ENCODE measurements at places on chromosomes 5 and 9.

- no peaks in the 10 kb centered on the region for H3K27me3 ChIP-seq
- no peak overlapping the region for H3K27ac ChIP-seq
- H3K4me3 ChIP-seq: no peak overlapping the region
- H3K4me1 ChIP-seq: no peaks in the 10 kb centered on the region
Measured at GRCh38 chr5:22842574-22842973, 10.6 kb downstream of the CDH12 start.

DNA sequence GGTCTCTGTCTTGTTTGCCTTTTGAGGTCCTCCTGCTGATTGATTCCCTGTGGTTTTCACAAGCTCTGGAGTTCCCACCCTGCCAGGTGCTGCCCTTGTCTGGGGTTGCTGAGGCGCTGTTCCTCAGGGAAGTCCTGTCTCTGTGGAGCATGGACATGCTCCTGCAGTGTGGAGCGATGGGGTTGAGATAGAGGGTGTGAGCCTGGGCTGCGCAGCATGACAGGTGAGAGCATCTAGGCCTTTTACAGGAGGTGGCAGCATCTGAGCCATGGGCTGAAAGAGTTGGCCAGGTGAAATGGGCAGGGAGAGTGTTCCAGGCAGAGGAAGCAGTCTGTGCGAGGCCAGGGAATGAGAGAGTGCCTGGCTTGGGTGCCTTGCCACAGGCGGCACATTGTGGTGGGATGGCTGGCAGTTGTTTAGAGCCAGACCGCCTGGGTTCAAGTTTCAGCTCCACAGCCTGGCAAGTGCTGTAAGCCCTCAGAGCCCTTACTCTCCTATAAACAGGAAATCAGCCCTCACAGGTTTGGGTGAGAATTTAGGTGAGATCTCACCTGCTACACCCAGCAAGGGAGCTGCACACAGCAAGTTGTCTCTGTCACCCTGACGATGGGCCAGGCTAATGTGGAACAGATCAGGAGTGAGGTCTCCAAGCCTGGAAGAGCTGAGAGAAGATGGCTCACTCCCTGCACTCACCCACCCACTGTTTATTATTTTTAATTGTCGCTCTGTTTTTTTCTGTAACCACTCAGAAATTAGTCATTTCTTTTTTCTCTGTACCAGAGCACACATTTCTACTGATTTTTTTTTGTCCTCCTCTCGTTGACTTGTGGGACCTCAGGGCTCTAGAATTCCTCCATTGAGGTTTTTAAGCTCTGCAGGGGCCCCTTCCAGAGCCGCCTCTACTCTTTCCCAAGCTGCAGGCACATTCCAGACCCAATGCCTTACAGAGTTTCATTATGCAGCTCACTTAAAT lies 19.6 kb downstream of the TCOF1 start:
- no peak overlapping the region for H3K27ac ChIP-seq
- no peaks in the 10 kb centered on the region for H3K27me3 ChIP-seq
- H3K4me3 ChIP-seq: no peak overlapping the region
- peaks cover 57% of the 10 kb centered on the region for H3K36me3 ChIP-seq
- DNase-seq: no peak

GRCh38 chr9:26579056-26579455 lies 313.5 kb downstream of the CAAP1 start:
- no peak overlapping the region for H3K27ac ChIP-seq
- no peaks in the 10 kb centered on the region for H3K27me3 ChIP-seq
- no peaks in the 10 kb centered on the region for H3K36me3 ChIP-seq
- H3K4me3 ChIP-seq: no peak overlapping the region

DNA sequence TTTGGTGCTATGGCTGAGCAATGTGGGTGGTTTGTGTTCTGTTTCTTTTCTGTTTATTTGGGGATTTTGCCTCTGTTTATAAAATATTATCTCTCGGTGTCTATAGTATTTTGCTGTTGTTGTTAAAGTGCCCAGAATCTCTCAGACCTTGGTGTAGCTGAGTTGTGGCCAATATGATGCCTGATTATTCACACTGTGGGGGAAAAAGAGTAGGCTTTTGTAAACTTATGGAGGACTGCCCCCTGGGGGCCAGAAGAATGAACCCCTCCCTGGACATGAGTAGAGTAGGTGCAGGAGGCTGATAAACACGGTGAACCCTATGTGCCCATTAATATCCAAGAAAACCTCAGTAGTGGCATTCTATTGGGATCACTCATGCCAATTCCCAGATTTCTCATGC lies 49.0 kb upstream of the DPYSL3 start:
- no peaks in the 10 kb centered on the region for H3K27me3 ChIP-seq
- no peak for DNase-seq
- no peaks in the 10 kb centered on the region for H3K36me3 ChIP-seq
- H3K27ac ChIP-seq: no peak overlapping the region

DNA sequence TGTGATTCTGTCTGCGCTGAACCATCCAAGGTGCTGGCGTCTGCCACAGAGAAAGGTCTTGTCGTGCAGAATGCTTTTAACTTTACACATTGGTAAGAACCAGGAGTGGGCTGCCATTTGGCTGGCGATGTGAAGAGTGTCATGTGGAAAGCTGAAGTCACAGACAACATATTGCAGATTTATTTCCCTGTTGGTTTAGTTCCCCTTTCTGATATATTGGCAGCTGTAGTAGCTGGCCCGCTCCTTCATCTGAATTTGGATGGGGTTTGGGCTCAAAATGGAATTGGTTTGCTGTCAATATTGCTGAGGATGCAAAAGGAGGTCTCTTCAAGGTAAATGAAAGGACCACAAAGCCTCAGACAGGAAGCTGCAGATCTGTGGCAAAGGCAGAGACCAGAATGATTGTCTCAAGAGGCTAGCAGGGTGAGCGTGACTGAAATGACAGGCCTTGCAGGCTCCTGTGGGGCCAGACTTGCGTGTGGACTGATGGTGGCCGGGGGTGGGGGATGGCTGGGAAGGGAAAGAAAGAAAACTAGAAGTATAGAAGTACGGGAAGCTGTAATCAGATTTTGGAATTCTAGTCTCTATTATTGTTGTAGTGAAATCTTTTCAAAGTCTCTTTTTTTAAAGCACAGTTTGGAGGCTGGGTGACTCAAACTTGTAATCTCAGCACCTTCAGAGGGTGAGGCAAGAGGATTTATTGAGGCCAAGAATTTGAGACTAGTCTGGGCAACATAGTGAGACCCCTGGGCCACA lies 25.1 kb upstream of the CD180 start:
- no peak for DNase-seq
- H3K4me1 ChIP-seq: peaks cover 15% of the 10 kb centered on the region
- no peaks in the 10 kb centered on the region for H3K36me3 ChIP-seq
- H3K27me3 ChIP-seq: no peaks in the 10 kb centered on the region
